Fibroblast of lung (primary cell): ENCODE measurements at places on chromosomes 7 and 10.

DNA sequence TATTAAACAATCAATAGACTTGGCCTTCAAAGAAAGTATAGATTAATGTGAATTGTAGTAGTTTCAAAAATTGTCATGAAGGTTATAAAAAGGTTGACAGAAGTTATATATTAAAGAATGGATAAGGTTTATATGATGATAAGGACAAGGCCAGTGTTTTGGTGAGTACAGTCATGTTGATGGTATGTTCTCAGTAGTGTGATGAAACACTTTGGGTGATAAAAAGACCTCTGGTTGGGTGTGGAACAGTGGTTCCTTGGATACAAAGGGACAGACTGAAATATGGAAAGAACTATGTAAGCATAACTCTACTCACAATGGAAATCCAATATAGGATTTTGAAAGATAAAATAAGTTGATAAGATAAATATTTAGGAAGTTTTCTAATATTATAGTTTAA, 866.3 kb downstream of the ANKRD7 start:
- DNase-seq = peak; percentile 51

GRCh38 chr10:74033702-74034101, 35.8 kb downstream of the VCL start:
- no peak for DNase-seq

DNA sequence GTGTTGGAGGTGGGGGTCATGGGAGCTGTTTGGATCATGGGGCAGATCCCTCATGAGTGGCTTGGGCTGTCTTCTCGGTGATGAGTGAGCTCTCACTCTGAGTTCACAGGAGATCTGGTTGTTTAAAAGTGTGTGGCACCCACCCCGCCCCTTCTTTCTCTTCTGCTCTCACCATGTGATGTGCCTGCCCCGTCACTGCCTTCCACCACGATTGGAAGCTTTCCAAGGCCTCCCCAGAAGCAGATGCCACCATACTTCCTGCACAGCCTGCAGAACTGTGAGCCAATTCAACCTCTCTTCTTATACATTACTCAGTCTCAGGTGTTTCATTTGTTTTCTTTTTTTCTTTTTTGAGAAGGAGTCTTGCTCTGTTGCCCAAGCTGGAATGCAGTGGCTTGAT, 170.0 kb downstream of the PTPN20 start:
- no peak for DNase-seq

GRCh38 chr7:123929655-123930054, 4.6 kb downstream of the SPAM1 start:
- DNase-seq = no peak

DNA sequence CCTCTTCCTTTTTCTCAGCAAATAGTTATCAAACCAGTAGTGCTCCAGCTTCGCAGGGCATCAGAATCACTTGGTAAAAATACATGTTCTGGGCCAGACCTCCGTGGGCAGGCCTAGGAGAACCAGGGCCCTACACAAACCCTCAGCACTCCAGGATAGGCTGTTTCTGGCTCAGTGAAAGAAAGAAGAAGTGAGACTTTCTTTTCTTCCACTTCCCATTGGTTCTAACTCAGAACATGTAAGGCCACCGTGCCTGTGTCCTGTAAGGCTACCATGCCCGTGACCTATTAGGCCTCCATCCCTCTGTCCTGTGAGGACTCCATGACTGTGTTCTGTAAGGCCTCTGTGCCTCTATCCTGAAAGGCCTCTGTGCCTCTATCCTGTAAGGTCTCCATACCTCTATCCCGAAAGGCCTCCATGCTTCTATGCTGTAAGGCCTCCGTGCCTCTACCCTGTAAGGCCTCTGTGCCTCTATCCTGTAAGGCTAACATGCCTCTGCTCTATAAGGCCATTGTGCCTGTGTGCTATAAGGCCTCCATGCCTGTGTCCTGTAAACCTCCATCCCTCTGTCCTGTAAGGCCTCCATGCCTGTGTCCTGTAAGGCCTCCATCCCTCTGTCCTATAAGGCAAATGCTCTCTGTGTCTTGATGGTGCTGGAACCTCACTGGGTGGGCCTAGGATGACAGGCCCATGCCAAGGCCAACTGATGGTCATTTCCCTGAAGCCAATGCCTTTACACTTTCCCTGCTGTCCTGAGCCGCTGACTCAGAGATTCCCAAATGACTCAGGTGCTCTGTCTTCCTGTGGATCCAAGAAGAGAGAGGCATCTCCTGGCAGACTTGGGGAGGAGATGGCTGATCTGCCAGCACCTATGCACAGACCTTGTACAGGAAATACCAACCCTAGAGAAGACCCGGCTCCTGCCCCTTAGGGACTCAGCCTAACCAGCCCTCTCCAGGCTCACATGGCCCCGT, 96.6 kb upstream of the CACUL1 start:
- DNase-seq = no peak

GRCh38 chr7:11668727-11669126, 163.3 kb downstream of the THSD7A start:
- DNase-seq = no peak

DNA sequence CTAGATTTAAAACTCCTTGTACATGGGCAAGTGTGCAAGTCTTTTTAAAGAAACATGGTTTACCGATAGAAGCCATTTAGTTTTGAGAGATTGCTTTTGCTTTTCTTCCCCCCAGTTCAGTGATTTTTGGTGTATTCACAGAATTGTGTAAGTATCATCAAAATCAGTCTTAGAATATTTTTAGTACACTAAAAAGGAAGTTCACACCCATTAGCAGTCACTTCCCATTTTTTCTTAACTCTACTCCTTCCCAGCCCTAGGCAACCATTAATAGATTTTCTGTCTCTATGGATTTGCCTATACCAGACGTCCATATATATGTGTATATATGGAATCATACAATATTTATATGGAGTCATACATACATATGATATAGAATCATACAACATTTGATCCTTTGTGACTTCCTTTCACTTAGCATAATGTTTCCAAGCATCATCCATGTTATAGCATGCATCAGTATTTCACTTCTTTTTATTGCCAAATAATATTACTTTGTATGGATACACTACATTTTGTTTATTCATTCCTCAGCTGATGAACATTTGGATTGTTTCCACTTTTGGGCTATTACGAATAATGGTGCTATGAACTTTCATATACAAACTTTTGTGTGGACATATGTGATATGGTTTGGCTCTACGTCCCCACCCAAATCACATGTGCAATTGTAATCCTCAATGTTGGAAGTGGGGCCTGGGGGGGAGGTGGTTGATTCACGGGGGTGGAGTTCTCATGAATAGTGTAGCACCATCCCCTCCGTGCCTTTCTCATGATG, 16.5 kb upstream of the ARL4A start:
- peak; percentile 73 for DNase-seq
